ENCODE measurements at places on chromosomes 2 and 18.

GRCh38 chr18:5198311-5198710 is 1.3 kb upstream of the AKAIN1 start:
- no peak for ATAC-seq
- no peak overlapping the region for H3K4me3 ChIP-seq
- peaks cover 6% of the 10 kb centered on the region for H3K36me3 ChIP-seq
- H3K27me3 ChIP-seq: peaks cover 60% of the 10 kb centered on the region
- H3K27ac ChIP-seq: no peak overlapping the region

DNA sequence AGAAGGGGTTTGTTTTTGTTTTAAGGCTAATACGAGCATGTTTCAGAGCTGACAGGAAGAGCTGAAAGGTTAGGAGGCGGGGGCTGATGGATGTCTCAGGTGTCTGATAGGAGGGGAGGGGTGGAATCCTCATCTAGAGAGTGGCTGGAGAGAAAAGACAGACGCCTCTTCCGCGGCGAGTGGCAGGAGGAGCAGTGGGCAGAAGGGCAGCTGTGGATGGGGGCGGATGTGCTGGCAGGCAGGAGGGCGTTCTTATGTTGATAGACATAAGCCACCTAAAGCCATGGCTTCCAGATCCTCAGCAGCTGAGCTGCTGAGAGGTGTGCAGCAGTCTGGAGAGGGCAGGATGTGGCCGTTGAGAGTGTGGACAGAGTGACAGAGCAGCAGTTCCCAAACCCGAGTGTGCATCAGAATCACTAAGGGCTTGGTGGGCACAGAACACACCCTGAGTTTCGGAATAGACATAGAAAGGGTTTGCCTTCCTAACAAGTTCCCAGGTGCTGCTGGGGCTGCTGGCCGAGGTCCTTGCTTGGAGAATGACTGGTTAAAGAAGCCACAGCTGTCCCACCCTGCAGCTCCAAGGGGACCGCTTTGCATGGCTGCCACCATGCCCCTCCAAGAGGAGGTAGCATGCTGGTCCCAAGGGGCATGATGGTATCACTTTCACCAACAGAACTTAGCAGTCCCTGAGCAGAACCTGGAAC is 3.0 kb upstream of the ITM2C start:
- peak overlapping the region; percentile 5 for H3K4me3 ChIP-seq
- H3K27me3 ChIP-seq: peaks cover 16% of the 10 kb centered on the region
- no peaks in the 10 kb centered on the region for H3K36me3 ChIP-seq
- no peak overlapping the region for H3K27ac ChIP-seq
- peaks cover 16% of the 10 kb centered on the region for H3K4me1 ChIP-seq
- ATAC-seq: no peak

DNA sequence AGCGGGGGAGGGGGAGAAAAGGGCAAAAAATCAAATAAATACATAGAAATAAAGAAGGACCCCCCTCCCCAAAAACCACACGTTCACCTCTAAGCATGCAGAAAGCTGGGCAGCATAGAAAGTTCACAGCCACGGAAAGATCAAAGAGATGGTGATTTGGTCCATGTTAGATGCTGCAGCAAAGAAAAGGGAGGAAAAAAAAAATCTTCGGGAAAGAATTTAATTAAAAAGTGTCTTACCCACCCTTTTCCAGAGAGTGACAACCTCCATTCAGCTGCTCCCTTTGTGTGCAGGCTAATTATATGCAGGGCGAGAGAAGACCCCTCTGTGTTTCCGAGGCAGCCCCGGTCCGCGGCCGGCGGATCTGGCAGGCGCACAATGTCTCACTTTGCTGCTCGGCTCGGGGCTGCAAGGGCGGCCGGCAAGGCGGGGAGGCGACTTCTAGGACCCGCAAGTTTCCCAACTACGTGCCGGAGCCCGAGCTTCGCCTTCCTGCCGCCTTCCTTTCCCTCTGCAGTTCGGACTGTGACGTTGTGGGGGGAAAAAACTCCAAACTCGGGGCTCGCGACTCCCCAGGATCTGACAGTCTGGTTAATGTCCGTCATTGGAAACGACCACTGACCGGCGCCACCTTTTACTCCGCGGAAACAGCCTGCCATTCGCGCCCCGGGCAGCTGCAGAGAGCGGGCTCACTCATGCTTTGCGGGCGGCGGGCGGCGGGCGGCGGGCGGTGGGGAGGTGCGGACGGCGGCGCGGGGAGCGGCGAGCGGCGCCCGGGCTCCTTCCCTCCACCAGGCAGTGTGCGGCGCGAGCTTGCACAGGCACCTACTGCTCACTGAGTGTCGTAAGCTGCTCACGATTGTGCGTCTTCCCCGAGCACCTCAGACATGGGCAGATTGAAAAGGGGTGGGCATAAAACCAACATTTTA is at the start of gene LRRTM1:
LRRTM1 (minus strand) TSS at position 844 of the 929 bp plus-strand sequence. CDS start 933 bp downstream, outside the sequence.
- H3K27ac ChIP-seq: no peak within 1 kb of the TSS
- H3K27me3 ChIP-seq: peaks cover 30% of the 10 kb centered on the region
- no peaks in the 10 kb centered on the region for H3K36me3 ChIP-seq
- ATAC-seq: no peak
- H3K4me3 ChIP-seq: no peak within 1 kb of the TSS

GRCh38 chr18:32274307-32274706 is 84.5 kb downstream of the MEP1B start:
- H3K27me3 ChIP-seq: peaks cover 24% of the 10 kb centered on the region
- no peak for ATAC-seq
- no peak overlapping the region for H3K27ac ChIP-seq
- H3K4me3 ChIP-seq: no peak overlapping the region

GRCh38 chr2:191657977-191658376 is 20.0 kb upstream of the NABP1 start:
- H3K36me3 ChIP-seq: no peaks in the 10 kb centered on the region
- H3K27me3 ChIP-seq: no peaks in the 10 kb centered on the region
- H3K27ac ChIP-seq: no peak overlapping the region
- no peak overlapping the region for H3K4me3 ChIP-seq
- ATAC-seq: peak; percentile 87

DNA sequence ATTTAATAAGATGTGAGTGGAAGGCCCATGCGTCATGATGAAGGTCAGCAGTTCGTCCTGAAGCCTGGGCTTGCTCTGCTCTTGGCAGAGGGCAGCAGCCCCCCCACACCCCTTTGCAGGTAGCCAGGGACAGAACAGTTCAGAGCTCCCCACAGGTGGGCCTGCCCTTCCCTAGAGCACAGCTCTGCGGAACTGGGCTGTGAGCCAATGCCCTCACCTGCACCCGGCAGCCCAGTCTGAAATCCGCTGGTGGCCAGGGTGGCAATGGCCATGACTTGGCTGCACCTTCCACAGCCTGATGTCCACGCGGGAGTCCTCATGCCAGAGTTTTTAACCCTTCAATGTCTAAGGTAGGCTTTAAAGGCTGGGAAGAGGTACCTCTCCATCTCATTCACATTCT is 136.7 kb downstream of the ACKR3 start:
- no peaks in the 10 kb centered on the region for H3K27me3 ChIP-seq
- no peak overlapping the region for H3K27ac ChIP-seq
- no peaks in the 10 kb centered on the region for H3K36me3 ChIP-seq
- no peak for ATAC-seq
- H3K4me1 ChIP-seq: no peaks in the 10 kb centered on the region

DNA sequence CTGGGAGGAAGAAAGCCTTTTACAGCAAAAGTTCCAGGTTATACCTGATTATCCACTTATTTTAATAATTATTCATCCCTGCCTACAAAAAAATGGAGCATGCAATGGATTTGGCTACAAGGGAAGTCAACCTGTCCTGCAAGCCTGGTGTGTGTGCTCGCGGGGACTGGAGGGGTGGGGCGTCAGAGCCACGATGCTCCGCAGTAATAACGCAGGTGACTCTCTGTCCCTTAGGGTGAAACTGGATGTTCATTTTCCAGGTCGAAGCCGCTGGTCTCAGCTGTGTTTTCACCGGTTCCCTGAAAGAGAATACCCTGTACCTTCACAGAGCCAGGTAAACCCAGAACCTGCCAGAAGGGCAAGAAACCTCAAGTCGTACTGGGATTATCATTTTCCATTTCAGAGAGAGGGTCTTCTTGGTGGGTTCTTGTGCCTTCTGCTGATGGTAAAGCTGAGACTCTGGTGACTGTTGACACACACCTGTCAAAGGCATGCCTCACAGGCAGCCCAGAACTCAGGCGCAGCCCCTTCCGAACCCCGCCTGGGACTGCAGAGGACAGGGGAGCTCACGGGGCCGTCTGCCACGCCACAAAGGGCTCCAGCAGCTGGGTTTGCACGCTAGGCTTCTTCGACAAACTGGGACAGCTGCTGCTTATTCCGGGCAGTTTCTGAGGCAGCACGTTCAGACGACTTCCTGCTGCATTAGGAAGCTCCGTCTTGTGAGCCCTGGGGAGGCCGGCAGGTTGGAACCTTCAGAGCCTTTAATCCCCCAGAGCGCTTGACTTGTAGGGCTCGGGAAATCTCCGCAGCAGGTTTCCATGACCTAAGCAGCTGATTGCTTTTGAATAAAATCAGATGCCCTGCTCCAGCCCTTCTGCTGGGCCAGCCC is 58.6 kb downstream of the KCNG2 start:
- peaks cover 9% of the 10 kb centered on the region for H3K27me3 ChIP-seq
- ATAC-seq: no peak
- no peaks in the 10 kb centered on the region for H3K36me3 ChIP-seq

DNA sequence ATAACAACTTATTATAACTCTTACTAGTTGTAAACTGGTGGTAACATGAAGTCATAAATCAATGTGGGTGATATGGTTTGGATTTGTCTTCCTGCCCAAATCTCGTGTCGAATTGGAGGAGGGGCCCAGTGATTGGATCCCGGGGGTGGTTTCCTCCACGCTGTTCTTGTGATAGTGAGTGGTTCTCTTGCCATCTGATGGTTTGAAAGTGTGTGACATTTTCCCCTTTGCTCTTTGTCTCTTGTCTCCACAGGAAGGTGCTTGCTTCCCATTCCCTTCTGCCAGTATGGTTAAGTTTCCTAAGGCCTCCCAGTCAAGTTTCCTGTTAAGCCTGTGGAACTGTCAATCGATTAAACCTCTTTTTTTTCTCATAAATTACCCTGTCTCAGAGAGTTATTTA is 321.6 kb downstream of the DSEL start:
- no peak overlapping the region for H3K27ac ChIP-seq
- no peaks in the 10 kb centered on the region for H3K36me3 ChIP-seq
- peaks cover 2% of the 10 kb centered on the region for H3K27me3 ChIP-seq
- no peaks in the 10 kb centered on the region for H3K4me1 ChIP-seq
- ATAC-seq: no peak

All from activated T-helper 17 cell treated with anti-CD3 and anti-CD28 coated beads, Interleukin-2, amount 50 U/mL, for 72 hours (primary cell).